Activated CD8-positive, alpha-beta memory T cell treated with anti-CD3 and anti-CD28 coated beads for 1 hour (primary cell): ENCODE measurements at places on chromosomes 2 and 18.

DNA sequence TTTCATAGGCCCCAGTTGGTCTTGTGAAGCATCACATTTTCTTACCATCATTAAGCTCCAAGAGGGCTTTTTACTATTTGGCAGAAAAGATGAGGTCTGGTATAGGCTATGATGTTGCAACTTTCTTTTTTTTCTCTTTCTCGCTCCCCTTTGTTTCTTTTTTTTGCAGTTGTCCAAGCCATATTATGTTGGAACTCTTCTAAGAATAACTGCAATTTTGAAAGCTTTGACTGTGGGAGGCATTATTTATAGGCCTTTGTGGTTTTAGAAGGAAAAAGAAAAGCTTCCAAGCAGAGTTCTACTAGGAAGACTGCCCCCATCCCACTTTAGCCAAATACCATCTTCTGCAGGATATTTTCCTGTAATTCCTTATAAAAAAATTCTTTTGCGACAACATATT, 571.6 kb downstream of the ARHGAP15 start:
- DNase-seq = no peak

GRCh38 chr2:210654091-210654490, 97.7 kb downstream of the CPS1 start:
- DNase-seq = no peak

- no peak for DNase-seq
Observed at GRCh38 chr2:201466050-201466675, 14.6 kb downstream of the STRADB start.

GRCh38 chr2:237956402-237956736, 10.4 kb upstream of the UBE2F start:
- no peak for DNase-seq

- DNase-seq = no peak
Observed at GRCh38 chr2:177237932-177238331, 25.3 kb downstream of the HNRNPA3 start.

- no peak for DNase-seq
Observed at GRCh38 chr18:26654616-26655524, 106.5 kb upstream of the KCTD1 start.

DNA sequence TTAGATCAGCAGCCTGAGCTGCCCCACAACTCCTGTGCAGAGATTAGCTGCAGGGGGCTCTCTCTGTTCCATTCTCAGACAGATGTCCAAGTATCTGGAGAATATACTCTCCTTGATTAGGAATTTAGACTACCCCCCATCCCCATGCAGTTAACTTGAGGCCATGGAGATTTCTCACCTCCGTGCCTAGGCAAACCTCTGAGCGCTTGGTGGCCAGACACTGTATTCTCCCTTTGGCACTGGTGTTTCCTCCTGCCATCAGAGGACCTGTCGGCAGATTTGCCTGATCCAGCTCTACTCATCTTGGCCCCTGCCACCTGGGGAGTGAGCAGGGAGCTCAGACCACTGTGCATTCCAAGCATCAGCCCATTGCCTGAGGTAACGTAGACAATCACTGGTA, 48.3 kb downstream of the ZNF804A start:
- no peak for DNase-seq

DNA sequence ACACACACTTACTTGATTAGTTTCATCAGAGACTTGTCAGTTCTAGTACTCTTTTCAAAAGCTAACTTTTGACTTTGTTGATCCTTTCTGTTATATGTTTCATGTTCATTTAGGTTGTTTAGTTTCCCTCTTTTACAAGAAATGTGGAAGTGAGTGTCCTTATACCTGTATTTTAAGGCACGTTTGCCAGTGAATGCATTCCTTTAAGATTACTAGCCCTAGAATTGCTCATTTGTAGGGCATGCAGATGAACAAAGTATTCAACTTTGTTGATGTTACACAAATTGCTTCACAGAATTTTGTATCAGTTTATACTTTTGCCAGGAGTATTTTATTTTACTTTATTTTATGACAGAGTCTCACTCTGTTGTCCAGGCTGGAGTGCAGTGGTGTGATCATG, 6.3 kb downstream of the IL1RL2 start:
- DNase-seq = no peak

DNA sequence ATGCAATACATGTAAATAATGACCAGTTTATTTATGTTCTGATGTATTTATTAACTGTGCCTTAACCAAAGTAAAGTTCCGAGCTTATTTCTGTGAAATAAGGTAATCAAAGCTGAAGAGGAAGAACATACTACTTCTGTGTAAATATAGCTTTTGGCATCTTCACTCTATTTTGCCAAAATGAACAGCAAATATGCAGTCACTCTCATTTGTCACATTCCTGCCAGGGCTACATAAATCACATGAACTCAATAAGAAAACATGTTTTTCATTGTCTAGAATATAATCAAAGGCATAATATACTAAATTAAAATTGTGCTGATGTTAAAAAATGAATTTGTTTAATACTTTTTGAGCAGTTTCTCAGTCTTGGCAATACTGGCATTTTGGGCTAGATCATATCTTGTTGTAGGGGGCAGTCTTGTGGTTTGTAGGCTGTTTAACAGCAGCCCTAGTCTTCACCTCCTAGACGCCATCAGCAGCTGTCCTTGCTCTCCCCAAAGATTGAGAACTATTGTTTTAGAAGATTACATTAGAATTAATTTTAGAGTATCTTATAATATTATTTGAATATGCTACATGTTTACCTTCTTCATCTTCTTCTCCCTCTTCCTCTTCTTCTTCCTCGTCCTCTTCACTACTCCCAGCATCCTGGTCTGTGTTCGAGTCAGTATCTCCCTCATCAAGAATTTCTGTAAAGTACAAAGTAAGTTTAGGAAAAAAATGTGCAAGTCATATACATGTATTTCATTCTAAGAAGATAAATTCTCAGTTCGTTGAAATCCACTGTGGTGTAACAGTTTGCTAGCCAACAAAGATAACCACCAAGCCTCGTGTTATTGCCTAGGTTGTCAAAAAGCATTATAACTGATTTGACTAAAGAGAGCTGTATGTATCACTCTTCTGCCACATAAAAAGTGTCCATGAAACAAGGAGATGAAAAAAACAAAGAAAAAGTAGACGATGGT, 41.5 kb downstream of the CWC22 start:
- DNase-seq = no peak

DNA sequence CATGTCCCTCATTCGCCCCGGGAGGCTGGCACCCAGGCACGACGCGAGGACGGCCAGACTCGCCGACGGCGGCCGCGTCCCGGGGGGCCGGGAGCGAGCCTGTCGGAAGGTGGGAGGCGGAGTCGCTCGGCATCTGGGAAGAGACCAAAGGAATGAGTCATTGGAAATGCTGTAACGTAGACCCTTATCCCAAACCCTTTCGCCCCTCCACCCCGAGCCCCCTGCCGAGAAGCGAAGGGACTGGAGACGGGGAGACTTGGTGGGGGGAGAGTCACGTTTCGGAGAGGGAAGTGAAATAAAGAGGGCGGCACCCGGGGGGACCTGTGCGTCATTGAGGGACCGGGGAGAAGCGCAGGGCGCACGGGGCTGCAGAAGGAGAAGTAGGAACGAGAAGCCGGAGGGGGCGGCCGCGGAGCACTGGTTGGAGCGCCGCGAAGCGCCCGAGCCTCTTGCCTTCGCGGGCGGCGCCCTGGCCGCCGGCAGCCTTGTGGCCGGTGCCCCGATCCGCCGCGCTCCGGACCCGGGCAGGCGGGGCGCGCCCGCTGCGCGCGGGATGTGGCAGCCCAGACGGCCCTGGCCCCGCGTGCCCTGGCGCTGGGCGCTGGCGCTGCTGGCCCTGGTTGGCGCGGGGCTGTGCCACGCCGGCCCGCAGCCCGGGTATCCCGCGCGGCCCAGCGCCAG, at the start of gene EMILIN2:
EMILIN2 (plus strand) TSS at position 371 of the 681 bp plus-strand sequence; CDS start at position 554, 183 bp downstream.
- DNase-seq = no peak
